Sciatic nerve (tissue), 2 donors: ENCODE measurements at places on chromosomes 7 and 10. TPM values are rescaled to one million over a fixed set of nuclear protein-coding genes. Genes with fewer than 3 reads are reported as not detected.

- no peak for DNase-seq
Observed at GRCh38 chr10:93703066-93703465, 674 bp upstream of the FRA10AC1 start.

- no peak for DNase-seq
Observed at GRCh38 chr10:112797855-112798254, 152.2 kb upstream of the TCF7L2 start.

- no peak for DNase-seq
Observed at GRCh38 chr7:43137811-43138210, 25.4 kb downstream of the HECW1 start.

SPDYE1 gene
- total RNA-seq, result not detected

TRIM56 gene
- total RNA-seq, result 47.1 TPM

GRCh38 chr10:29297678-29298077 lies 8.8 kb downstream of the LYZL1 start:
- DNase-seq, result no peak

- peak; percentile 14 for DNase-seq
Observed at GRCh38 chr7:73778801-73779389, 8.8 kb upstream of the CLDN3 start.
